Upper lobe of right lung (tissue), 1 donor: ENCODE measurements at places on chromosomes 7 and 10. TPM values are rescaled to one million over a fixed set of nuclear protein-coding genes. Genes with fewer than 3 reads are reported as not detected.

DNA sequence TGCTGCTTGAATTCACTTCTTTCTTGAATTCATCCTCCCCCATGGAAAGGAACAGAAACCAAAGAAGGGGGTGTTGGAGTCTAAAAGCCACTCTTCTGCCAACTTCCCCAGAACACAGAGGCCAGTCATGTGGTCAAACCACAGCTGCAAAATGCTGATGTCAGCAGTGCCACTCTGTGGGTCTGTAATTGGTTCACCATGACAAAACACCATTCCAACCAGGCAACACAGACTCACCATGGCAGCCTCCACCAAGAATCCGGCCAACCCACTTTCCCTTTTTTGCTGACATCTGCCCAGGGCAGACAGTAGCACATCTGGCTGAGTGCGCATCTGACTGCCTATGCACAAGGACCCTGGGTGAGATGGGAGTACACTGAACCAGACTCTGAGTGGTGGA, 16.8 kb downstream of the OSBPL3 start:
- no peak for DNase-seq

- DNase-seq = no peak
Measured at GRCh38 chr7:108294595-108294994, 161.6 kb downstream of the NRCAM start.

GRCh38 chr10:86960003-86960862, 1.8 kb downstream of the SNCG start:
- DNase-seq = no peak

DNA sequence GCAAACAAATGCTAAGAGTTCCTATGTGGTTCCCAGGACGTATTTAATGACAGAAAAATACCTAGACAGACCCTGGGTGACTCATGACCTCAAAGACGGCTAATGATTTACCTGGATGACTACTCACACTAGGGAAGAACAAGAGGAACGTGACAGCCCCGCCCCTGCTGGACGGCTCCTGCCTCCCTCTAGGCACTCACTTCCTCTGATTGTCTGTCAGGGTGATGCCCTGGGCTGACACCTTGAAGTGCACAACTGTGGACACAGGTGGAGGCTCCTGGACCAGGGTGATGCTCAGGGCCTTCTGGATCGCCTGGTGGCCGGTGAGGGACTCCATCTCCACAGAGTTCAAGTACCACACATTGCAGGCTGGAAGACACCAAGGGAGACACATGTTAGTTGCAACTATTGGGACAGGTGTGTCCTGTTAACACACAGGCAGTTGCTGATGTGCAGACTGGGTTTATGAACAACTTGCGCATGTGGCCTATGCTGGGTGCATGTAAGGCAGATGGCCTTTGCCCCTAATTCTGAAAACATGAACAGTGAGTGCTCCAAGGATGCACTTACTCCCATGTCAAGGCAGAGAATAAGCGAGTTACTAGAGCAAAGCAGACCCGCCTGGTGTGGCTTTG, 298.3 kb downstream of the TNS3 start:
- DNase-seq = no peak

DNA sequence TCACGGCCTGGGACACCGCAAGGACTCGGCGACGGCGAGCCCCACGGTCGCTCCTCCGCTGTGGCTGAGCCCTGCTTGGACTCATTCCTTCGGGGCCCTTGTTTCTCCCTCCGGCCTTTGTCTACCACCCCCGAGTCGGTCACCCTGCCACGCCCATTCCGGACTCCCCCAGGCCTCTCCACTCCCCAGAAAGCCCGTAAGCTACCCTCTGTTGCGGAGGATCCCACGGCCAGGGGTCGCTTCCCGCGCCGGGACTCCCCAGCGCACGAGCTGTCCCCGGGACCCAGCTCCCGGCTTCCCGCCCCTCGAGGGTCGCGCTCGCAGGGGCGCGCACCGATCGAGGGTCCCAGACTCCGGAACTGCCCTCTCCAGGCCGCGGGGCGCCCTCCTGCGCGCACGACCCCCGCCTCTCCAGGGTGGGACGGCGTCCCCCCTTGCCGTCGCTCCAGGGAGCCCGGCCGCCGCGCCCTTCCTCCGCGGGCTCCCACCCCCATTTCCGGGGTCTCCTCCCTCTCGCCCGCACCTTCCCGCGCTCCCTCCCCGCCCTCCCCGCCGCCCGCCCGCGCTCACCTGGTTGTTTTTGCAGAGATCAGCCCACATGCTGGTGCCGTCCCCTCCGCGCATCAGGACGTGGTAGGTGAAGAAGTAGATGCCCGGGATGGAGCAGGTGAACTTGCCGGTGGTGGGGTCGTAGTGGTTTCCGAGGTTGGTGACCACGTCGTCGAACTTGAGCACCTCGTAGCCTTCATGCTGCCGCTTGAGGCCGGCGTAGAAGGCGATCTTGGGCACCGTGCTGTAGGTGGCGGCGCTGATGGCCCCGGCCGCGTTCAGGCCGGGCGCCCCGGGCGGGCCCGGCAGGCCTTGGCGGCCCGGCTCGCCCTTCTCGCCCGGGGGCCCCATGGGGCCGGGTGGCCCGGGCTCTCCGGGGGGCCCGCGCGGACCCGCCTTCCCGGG, 1.5 kb downstream of the C1QL3 start:
- no peak for DNase-seq

DNA sequence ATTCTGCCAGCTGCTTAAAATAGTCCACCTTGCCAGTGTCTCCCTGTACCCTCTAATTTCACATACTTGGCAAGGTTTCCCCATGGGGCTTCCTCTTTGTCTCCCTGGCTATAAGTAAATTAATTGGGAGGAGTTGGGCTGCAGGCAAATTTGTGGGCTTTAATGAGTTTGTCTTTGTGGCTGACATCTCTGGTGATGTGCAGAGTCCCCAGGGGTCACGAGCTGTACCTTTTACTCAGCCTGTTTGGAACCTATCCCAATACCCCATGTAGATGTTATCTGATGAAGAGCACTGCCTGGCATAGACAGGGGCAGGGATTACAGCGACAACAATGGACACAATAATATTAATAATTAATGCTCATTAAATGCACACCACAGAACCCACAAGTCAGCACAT, 132.5 kb downstream of the SLIT1 start:
- DNase-seq = no peak

DNA sequence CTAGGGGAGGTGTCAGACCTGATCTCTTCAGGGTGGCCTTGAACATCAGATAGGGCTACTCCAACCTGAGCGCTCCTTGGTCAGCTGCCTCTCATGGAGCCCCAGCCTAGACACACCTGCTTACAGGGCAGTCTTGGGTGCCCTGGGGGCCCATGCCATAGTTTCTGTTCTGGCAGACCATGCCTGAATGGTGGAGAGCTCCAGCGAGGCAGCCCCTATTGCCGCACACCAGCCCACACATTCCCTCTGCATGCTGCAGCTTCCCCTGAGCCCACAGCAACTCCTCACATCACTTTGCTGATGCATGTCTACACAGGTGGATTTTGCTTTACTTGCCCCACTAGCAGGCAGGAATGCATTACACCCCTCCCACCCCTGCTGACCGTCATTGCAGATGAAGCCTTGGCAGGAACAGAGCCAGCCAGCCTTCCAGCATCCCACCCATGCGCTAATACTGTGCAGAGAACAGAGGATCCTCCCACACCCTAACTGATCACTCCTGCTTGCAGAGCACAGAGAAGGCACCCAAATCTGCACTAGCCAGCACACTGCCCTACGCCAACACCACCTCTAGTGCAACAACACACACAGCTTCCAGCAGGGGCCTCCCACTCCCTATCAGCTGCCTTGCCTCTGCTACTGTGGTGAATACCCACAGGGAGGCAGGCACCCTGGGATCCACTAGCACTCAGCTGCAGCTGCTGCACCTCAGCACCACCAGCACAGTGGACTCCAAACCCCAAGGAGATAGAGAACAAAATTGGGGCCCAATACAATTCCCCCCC, 43.0 kb upstream of the GRM3 start:
- peak; percentile 39 for DNase-seq

DNA sequence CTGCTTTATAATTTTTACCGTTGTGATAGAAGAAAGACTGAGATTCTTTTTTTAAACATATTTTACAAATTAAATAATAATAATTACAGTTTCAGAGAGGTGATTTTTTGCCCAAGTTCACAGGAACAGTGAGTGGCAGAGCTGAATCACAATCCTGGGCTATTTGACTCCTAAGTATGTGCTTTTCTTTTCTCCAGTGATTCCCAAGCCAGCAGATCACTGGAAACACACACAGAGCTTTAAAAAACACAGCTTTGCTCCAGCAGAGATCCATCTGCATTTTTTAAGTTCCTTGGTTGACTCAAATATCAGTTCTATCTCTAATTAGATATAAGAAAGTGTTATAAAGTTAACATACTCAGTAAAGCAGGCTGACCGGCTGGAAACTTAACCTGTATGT, 69.0 kb downstream of the AHR start:
- no peak for DNase-seq

- no peak for DNase-seq
Measured at GRCh38 chr10:61895898-61896600, 5.5 kb upstream of the ARID5B start.

DNA sequence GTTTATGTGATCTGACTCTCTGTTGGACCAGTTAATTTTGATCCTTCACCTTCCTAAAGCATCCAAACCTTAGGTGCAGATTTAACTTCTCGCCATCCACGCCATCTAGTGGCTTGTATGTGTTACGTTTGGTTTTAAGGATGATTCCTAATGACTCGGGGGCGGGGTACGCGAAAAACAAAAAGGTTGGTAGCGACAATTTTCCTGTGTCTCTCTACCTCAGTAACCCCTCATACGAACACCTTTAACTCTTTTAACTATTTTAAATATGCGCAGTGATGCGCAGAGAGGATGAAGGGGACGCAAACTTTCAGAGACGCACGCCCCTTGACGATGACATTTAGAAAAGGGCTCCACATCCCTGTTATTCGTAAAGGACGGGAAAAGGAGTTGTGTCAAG, 714 bp upstream of the KCND2 start:
- DNase-seq = no peak

DNA sequence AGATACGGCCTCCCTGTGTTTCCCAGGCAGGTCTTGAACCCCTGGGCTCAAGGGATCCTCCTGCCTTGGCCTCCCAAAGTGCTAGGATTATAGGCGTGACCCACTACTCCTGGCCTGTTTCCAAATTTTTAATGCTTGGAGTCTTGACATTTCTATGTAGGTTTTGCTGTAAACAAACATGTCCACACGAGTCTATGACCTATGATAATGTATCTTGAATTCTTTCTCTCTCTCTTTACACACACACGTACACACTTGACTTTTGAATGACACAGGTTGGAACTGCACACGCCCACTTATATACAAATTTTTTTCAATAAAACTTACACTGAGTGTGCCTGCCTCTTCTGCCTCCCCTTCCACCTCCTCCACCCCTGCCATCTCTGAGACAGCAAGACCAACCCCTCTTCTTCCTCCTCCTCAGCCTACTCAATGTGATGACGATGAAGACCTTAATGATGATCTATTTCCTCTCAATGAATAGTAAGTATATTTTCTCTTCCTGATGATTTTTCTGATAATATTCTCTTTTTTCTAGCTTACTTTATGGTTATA, 44.1 kb upstream of the LAMB1 start:
- DNase-seq = no peak

- DNase-seq = no peak
Measured at GRCh38 chr10:14621037-14621436, 153.7 kb downstream of the FAM107B start.

DNA sequence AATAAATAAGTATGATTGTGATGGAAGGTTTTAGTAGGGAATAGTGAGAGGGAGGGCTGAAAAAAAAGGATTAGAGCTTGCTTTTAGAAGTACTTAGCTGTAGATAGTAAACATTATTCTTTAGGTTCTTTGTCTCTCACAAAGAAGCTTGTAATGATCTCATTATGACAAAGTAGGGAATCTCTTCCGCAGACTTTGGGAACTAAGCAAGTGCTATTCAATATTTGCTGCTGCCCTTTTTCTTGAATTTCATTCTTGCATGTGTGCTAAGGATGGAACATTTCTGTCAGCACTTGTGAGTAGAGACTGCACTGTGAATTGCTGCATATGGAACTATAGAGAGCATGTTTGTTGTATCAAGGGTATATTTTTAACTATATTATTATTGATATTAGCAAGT, 173.4 kb downstream of the ST7 start:
- no peak for DNase-seq

GRCh38 chr10:89929282-89930026, 228.1 kb downstream of the KIF20B start:
- no peak for DNase-seq

DNA sequence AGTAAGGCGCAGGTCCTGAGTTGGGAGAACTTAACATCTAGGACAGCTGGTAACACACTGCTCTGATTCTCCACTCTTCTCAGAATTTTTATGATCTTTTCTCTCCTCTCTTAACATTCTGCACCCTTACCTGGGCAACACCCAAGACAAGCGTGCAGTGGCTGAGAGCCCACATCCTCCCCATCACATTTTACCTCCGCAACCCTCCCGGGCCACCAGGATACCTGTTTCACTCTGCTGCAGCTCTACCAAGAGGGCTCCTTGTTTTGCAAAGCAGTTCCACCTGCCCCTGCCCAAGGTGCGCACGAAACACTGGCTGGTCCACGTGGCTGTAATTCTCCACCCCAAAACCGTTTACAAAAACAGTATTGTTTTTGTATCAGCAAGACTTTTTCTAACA, 81.5 kb downstream of the ITIH5 start:
- no peak for DNase-seq

GRCh38 chr7:18117482-18117881, 89.8 kb upstream of the PRPS1L1 start:
- DNase-seq = no peak

DNA sequence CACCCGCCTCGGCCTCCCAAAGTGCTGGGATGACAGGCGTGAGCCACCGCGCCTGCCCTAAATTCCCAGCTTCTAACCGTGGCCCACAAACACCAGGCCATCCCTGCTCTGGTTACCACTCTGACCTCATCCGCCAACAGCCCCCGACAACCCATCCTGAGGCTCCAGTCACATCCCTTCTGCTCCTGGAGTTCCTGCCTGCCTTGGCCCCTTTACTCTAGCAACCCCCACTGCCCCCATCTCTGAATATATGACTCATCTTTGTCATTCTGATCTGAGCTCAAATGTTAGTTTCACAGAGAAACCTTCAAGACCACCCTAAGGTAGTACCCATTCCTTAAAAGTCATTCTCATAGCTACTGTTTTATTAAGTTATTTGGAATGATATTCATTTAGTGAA, 26.6 kb downstream of the RHEB start:
- no peak for DNase-seq

GRCh38 chr7:117381362-117381761, 45.9 kb downstream of the ASZ1 start:
- DNase-seq = no peak

GRCh38 chr7:33932221-33932620, 26.9 kb downstream of the BMPER start:
- DNase-seq = no peak

The GNAT3 gene
- not detected for total RNA-seq

The SLC26A4 gene
- 1.0 TPM for total RNA-seq

The GALNT17 gene
- total RNA-seq = 7.1 TPM

The MYO1G gene
- total RNA-seq = 21.0 TPM

The PLEKHA8 gene
- 11.3 TPM for total RNA-seq

The DPP6 gene
- 1.6 TPM for total RNA-seq

The DNAJB9 gene
- 36.5 TPM for total RNA-seq
